ENCODE measurements at places on chromosomes 4 and X.

DNA sequence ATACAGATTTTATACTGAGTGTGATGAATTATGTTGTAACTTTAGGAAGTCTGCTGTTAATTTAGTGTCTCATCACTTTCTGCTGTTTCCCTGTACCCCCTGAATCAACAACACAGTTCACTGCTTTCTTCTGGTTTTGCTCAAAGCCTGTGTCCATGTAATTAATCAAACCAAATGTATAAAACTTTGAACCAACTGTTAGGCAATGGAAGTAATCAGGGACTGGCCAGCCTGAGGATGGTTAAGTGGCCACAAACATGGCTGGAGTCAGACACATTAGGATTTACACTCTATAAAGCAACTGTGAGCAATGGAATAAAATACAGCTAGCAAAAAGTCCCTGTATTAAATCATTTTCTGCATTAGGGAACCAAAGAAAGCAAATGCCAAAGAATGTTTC, 42.6 kb downstream of the CXCL1 start:
- DNase-seq, result no peak

DNA sequence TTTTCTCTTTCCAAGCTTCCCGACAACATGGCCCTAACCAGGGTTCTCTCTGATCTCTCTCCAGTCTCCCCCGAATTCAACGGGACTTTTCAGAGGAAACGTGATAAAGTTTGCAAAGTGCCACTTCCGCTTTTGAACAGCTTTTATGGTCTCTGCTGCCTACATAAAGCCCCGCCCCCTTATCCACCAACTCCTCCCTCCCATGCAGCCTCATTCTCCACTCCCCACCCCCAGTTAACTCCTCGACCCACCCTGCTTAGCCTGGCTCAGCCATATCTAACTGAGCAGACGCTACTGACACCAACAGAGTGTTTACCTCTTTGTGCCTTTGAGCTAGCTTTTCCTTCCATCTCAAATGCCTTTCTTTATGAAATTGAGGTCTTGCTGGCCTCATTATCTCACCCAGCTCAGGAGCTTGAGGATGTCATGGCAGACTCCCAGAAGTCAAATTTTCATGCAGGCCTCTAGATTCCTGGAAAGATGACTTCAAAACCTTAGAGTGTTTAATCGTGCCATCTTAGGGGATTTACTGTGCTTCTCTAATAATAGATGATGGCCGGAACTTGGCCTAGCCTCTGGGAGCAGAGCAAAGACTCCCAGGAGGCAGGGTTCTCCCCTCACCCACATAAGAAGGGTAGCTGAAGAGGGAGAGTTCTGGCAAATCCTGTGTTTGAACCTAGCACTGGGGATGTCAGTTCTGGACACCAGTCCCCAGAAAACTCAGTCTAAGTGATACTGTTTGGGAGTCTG, 606.0 kb downstream of the BCOR start:
- DNase-seq, result no peak

DNA sequence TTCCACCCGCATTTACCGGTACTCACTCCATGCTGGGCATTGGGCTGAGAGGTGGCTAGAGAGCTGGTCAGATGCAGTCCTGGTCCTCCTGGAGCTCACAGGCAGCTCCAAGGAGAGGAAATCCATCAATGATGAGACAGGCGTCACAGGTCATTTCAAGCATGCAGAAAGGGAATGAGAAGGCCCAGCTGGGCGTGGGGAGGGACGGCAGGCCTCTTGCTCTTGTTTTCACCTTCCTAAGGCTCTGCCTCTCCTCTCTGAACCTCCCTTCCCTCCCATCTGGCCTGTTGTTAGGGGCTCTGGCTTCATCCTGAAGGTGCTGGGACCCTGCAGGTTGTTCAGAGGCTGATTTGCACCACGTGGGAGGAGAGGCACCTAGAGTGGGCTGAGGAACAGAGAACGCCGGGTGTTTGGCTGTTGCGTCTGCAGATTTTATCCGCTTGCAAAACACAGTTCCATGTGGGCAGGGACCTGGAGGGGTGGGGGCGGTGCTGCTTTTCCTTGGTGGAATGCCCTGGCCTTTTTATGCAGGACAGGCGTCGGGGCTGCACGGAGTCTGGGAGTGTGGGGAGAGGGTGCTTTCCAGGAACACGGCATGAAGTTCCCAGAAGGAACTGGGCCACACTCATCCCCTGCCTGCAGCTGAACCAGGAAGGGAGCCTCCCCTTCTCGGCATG, 81.5 kb upstream of the PSAPL1 start:
- DNase-seq, result no peak

GRCh38 chr4:35559559-35560365, 684.6 kb downstream of the ARAP2 start:
- DNase-seq, result no peak

DNA sequence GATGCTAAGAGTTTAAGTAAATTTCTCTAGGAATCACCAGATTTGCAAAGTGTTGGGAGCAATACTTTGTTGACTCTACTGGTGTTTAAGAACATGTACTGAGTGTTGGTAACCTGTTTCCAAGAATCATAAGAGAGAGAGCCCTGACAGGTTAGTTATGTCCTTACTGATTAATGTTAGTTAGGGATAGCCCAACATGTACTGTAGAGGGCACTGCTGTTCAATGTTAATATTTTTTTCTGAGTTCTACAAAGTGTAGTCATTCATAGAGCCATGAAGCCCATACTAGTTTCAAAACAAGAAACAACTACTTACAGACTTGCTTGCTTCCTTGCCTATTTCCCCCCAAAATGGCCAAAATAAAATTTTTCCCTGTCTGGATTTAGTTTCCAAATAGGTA, 11.9 kb downstream of the TMPRSS11D start:
- DNase-seq, result no peak

- DNase-seq, result no peak
These were observed 413.3 kb upstream of the RASGEF1B start for GRCh38 chr4:81884986-81885385.

DNA sequence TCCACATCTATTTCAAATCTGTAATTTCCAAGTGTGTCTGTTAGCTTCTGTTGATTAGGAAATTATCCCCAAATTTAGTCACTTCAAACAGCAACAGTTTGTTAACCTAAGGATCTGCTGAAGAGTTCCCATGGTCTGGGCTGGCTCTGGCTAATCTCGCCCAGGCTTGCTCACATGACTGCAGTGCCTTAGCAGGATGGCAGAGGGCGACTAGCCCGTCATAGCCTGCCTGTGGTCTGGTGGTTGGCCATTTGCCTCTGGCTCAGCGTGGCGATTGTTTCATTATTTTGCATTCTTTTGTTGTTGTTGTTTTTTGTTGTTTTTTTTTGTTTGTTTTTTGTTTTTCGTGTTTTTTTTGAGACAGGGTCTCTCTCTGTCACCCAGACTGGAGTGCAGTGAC, 264.0 kb downstream of the TRIML1 start:
- DNase-seq, result no peak

GRCh38 chr4:111449657-111450056, 695.6 kb upstream of the FAM241A start:
- DNase-seq, result no peak

DNA sequence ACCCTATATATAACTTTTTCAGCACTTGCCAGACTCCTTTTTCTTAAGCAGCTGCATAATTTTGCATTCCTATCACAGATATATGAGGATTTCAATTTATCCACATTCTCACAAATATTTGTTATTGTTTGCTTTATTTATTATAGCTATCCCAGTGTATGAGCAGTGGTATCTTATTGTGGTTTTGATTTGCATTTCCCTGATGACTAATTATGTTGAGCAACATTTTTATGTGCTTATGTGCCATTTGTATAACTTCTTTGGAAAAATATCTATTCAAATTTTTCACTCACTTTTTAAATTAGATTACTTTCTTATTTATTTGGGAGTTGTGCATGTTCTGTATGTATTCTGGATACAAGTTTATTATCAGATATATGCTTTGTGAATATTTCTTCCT, 361.9 kb downstream of the KCTD8 start:
- DNase-seq, result no peak

DNA sequence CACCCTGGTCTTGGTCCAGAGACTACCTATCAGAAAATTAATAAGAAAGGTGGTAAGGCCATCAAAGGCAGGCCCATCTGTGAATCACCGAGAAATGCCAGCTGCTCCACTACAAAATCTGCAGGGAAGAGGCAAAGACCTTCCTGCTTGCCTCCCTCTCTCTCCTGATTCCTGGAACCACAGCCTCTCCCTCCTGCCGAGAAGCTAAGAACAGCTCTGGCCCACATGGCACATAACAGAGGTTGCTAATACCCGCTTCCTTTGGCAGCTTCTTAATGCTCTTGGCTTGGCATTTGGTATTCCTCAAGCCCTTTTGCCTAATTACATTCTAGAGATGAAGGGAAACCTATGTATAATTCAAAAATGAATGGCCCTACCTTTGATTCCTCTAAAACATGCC, 32.9 kb downstream of the RAI2 start:
- DNase-seq, result no peak

GRCh38 chr4:90190525-90190924, 63.3 kb downstream of the CCSER1 start:
- DNase-seq, result no peak

- DNase-seq, result no peak
These were observed 30.0 kb downstream of the SMIM31 start for GRCh38 chr4:164783976-164784375.

- DNase-seq, result no peak
These were observed 6.3 kb downstream of the TKTL2 start for GRCh38 chr4:163467082-163467770.

- DNase-seq, result no peak
These were observed 72.8 kb upstream of the BEND4 start for GRCh38 chr4:42225286-42225685.

DNA sequence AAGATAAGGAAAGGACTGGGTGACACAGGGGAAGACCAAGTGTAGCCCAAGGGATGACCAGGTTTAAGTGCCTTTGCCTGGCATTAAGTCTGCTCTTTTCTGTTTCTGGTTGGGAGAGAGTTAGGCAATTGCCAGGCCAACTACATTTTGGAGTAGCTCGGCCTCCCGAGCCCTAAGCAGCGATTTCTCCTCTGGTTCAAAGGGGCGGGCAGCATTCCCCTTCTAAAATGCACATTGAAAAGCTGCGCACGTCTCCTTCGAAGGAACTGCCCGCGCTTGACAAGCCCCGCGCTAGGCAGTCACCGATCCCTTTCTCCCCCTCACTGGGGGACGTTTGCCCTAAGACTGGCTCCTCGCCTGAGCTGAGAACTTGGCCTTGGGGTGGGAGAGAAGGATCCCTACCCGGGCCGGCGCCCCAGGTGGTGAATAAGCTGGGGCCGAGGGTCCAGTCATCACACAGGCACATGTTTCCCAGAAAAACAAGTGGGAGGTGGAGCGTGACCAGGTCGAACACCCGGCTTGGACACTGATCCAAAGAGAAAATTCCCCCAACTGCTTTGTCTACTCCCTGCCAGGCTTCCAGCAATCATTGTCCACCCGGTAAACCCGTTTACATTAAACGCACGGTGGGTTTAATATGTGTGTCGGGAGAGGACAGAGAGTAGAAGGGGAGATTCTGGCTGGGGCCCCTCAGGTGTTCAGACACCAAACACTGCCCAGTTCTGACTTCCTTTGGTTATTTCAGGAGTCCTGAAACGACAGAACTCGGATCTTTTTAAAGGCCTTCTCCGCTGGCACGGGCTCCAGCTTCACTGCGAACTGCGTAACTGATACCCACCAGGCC, 4.0 kb downstream of the ARX start:
- DNase-seq, result no peak

DNA sequence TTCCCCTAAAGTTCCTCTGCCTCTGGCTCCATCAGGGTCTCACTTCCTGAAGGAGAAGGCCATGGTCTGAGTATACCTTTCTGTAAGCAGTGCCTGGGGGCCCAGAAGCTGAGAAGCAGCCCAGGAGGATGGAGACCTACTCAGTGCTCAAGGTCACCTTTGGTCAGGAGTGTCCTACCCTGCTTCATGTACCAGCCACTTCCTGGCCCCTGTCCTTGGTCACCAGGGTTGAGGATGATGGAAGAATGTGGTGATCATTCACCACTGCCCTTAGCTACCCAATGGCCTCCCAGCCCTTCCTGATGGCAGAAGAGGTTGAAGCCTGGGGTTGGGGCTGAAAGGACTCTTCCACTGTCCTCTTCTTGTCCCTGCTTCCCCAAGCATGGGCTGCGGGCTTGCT, 9.0 kb upstream of the MFAP3L start:
- no peak for DNase-seq

DNA sequence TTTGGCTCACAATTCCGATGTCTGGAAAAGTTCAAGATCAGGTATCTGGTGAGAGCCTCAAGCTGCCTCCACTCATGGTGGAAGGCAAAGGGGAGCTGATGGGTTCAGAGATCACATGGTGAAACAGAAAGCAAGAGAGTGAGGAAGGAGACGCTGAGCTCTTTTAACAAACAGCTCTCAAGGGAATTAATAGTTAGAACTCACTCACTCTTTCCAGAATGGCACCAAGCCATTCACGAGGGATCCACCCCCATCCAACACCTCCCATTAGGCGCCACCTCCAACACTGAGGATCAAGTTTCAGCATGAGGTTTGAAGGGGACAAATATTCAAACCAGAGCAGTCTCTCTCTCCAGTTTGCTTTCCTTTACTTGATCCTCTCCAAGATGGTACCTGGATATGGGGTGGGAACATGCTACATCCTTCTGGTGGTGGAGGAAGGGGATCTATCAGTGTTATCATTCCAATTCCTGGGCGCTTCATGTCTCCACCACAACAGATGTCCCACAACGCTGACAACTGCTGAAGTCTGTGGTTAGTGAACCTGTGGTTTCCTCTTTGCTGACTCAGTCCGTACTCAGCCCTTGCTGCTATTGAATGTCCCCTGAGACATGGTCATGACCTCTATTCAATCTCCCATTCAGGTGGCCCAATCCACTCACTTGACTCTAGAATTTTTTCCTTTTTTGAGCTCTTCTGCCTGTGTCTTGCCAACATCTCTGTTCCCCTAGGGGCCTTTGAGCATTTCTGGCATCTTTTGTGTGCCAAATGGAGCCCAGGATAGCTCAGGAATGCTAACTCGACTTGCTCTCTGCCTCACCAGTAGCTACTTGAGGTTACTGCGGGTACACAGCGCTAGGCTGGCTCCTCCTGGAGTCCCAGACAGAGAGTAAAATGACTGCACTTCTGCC, 395.2 kb downstream of the MID1IP1 start:
- DNase-seq, result no peak

DNA sequence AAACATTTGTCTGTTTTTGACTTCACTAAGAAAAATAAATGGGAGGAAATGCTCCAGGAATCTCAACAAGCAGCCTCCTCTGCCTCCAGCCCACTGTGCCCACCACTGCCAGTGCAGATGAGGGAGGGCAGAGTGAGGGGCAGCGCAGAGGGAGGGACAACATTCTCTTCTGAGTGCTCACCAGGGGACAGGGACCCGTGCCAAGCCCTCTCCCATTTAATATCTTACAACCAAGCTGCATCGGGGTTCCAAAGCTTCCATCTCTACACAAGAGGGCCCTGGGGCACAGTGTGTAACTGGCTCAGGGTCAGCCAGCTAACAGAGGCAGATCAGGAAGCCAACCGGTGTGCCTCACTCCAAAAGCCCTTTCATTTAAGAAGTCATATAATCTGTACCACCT, 120.4 kb downstream of the NSUN7 start:
- no peak for DNase-seq

- no peak for DNase-seq
These were observed 15.1 kb downstream of the ATP5ME start for GRCh38 chr4:658681-659667.

- no peak for DNase-seq
These were observed 104.9 kb downstream of the ALPK1 start for GRCh38 chr4:112402098-112402497.
